Uterine smooth muscle cell (primary cell): ENCODE measurements at places on chromosomes 3 and 15. TPM values are rescaled to one million over a fixed set of nuclear protein-coding genes. Genes with fewer than 3 reads are reported as not detected.

Gene PLCB2
- 0.12 and 0.66 TPM in 2 replicates for total RNA-seq

Gene LIPC
- 0.11 and 0.37 TPM in 2 replicates for total RNA-seq

Gene PLA2G4D
- not detected in 2 replicates for total RNA-seq

Gene MITF
- total RNA-seq, result 23.7 and 26.5 TPM in 2 replicates
